ENCODE measurements at places on chromosomes 3 and 15.

GRCh38 chr3:188160751-188161150 lies 6.8 kb downstream of the LPP start:
- H3K36me3 ChIP-seq: peaks cover 7% of the 10 kb centered on the region
- peaks cover 73% of the 10 kb centered on the region for H3K4me1 ChIP-seq
- H3K27ac ChIP-seq: no peak overlapping the region
- H3K27me3 ChIP-seq: no peaks in the 10 kb centered on the region
- no peak overlapping the region for H3K4me3 ChIP-seq

DNA sequence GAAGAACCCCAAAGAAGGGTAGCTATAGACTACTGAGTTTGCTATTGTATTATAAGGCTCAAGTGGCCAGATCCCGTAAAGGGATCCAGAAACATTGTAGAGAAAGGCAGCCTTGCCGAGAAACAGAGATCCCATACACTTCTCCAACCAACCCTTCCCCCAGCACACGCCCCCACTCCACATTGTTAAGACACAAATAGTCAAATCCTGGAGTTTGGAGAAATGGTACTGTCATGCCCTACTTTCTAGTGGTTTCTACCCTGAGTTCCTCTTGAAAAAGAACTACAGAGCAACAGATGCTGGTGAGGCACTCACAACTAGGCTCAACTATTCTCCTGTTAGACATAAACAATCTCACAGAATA lies 33.2 kb downstream of the B4GALT4 start:
- H3K27ac ChIP-seq: no peak overlapping the region
- no peaks in the 10 kb centered on the region for H3K4me1 ChIP-seq
- no peaks in the 10 kb centered on the region for H3K27me3 ChIP-seq
- no peak for DNase-seq
- no peak overlapping the region for H3K4me3 ChIP-seq
- peaks cover 16% of the 10 kb centered on the region for H3K36me3 ChIP-seq

GRCh38 chr15:42611532-42611931 lies 36.1 kb downstream of the STARD9 start:
- H3K27me3 ChIP-seq: no peaks in the 10 kb centered on the region
- no peak for DNase-seq
- H3K27ac ChIP-seq: no peak overlapping the region
- H3K4me1 ChIP-seq: peaks cover 14% of the 10 kb centered on the region

DNA sequence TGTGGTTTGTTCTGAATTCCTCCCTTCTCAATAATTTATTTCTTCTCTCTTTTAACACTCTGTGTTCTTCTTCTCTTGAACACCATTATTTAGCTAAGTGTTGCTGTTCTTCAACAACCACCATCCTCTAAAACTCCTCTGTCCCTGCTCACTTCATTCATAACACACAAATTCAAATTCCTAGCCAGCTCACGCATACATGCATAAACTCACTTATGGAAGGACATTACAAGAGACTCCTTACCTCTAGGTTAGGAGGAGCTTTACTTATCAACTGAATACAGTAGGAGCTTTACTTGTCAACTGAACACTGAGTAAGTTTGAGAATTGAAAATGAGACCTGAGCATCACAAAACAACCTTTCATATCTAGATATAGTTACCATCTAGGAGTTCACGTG lies 23.6 kb downstream of the MME start:
- H3K27me3 ChIP-seq: no peaks in the 10 kb centered on the region
- no peak overlapping the region for H3K27ac ChIP-seq
- H3K36me3 ChIP-seq: peaks cover under 1% of the 10 kb centered on the region
- H3K4me3 ChIP-seq: no peak overlapping the region
- no peak for DNase-seq

- peaks cover 25% of the 10 kb centered on the region for H3K36me3 ChIP-seq
- H3K27ac ChIP-seq: no peak overlapping the region
Observed at GRCh38 chr15:82146990-82147461, 101.2 kb upstream of the MEX3B start.

DNA sequence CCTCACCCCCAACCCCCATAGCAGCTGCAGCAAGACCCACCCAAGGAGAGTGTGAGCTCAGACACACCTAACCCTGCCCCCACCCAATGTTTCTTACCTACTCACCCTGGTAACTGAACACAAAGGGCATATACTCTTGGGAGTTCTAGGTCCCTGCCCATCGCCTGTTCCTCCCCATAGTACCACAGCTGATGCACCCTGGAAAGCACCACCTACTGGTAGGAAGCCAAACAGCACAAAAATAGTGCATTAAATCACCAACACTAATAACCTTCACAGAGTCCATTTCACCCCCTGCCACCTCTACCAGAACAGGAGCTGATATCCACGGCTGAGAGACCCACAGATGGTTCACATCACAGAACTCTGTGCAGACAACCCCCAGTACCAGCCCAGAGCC lies 245.2 kb downstream of the EFHB start:
- no peak for DNase-seq
- H3K27me3 ChIP-seq: peaks cover 13% of the 10 kb centered on the region
- no peak overlapping the region for H3K27ac ChIP-seq
- H3K4me3 ChIP-seq: no peak overlapping the region
- H3K36me3 ChIP-seq: peaks cover 13% of the 10 kb centered on the region

DNA sequence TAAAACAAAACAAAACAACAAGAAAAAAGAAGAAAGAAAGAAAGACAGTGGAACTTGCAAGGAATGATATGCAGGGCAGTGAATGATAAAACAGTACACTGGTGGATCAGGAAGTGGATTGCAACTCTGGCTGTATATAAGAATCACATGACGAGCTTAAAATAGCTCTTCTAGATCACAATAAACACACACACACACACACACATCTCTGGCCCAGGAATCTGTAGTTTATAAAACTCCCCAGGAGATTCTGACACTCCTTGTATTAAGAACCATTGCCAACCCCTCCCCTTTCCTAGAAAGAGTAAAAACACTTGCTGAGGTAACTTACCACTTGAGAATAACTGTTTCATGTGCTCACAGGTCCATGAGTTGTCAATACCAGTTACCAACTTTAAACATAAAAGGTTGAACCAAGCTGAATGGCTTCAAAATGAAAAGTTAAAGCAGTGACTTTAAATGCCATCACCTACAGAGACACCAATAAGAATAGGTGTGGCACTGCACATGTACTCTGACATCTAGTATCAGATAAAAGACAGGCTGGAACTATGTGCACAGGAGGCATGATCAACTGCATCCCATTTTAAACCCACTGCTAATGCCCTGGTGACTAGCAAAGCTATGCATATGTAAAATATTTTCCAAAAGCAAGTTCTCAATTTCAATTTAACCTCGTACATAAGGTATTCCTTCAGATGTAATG lies 3.9 kb downstream of the CPOX start:
- H3K4me1 ChIP-seq: peaks cover 31% of the 10 kb centered on the region
- no peak overlapping the region for H3K4me3 ChIP-seq
- peaks cover 10% of the 10 kb centered on the region for H3K36me3 ChIP-seq
- H3K27me3 ChIP-seq: no peaks in the 10 kb centered on the region
- DNase-seq: no peak

DNA sequence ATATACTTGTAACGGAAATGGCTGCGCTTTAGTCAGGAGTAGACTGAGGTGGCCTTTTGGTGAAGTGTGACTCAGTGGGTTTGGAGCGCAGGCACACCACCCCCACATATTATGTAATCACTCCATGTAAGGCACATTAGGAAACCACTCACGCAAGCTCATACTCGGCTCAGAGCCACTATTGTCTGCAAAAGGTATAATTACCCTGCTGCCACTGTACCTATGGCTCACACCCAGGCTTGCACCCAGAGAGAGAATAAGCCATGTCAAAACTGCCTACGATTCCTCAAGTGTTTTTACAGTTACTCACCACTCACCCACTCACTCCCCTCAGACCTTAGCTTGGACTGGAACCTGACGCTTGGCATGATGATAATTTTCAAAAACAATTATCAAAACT lies 611.9 kb upstream of the CCDC54 start:
- no peak overlapping the region for H3K4me3 ChIP-seq
- no peak for DNase-seq
- H3K36me3 ChIP-seq: no peaks in the 10 kb centered on the region
- no peak overlapping the region for H3K27ac ChIP-seq
- no peaks in the 10 kb centered on the region for H3K27me3 ChIP-seq

DNA sequence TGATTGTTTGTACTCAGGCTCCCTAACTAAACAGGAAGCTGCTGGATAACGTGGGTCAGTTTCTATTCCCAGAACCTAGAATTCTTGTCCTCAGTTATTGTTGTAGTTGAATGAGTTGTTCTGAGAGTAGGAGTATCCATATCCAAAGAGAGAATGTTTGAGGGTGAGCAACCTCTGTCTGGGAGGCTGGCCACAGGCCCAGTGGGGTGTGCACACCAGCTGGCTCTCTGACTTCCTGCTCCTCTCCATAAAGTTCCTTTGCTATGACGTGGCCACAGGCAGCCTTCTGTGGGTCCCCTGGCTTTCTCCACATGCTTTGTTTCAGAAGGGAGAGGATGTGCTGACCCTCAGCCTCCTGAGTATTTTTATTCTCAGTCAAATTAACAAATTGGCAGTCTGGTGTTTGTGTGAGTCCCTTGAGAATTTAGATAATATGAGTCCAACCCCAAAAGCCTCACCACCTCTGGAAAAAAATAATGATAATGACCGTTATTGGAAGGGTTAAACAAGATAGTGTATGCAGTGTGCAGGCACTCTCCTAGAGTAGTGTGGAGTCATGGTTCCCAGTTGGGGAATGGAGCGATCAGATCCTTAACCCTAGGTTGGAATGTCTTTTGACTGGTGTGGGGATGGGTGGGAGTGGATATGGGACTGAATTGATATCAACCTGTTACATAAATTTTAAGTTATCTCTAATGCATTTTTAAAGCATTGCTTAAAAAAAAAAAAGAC lies 47.6 kb upstream of the MED12L start:
- no peaks in the 10 kb centered on the region for H3K27me3 ChIP-seq
- DNase-seq: no peak
- no peaks in the 10 kb centered on the region for H3K4me1 ChIP-seq
- no peak overlapping the region for H3K4me3 ChIP-seq

DNA sequence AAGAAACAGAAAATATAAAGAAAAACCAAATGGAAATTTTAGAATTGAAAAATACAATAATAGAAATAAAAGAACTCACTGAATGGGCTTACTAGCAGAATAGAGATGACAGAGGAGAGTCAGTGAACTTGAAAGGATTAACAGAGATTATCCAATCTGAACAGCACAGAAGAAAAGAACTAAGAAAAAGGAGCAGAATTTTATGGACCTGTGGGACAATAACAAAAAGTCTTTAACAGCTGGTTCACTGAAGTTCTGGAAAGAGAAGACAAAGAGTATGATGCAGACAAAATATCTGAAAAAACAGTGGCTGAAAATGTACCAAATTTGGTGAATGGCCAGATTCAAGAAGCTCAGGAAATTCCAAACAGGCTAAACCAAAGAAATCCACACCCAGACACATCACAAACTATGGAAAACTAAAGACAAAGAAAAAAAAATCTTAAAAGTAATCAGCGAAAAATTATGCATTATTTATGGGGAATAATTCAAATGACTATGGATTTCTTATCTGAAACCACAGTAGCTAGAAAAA lies 9.7 kb upstream of the GNB5 start:
- no peak for DNase-seq
- H3K36me3 ChIP-seq: peaks cover 4% of the 10 kb centered on the region

DNA sequence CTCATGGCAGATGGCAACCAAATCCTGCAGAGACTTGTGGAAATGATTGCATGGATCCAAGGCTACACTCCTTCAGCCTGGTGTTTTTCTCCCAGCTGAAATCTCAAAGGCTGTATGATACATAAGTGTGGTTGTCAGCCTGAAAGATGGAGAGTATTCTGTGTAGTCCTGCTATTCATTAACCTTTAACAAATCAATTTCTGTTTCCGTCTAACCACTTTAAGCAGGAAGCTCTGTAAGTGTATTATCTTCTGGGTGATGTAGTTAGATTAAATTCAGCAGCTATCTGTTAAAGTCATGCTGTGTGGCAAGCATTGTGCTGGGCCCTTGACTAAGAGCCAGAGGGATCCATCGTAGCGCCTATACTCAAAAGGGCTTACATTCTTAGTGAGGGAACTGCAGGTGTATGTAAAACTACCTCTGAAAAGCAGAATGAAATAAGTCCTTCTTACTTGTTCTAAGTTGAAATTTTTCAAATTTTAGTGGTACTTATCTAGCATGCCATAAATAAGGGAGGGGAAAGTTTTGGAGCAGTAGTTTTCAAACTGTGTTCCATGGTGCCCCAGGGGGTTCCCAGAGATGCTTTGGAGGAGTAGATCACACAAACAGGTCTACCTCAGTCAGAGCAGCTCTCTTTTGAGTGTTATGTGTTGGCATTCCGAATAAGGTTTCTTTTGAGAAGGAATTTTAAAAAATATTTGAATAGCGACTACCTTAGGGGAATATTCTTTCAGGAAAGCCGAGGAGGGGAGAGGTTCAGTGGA lies 28.9 kb downstream of the HACD3 start:
- H3K27me3 ChIP-seq: no peaks in the 10 kb centered on the region
- H3K36me3 ChIP-seq: peaks cover 50% of the 10 kb centered on the region
- no peak for DNase-seq
- no peak overlapping the region for H3K4me3 ChIP-seq
- no peak overlapping the region for H3K27ac ChIP-seq
- H3K4me1 ChIP-seq: peaks cover 9% of the 10 kb centered on the region

GRCh38 chr15:98920091-98920880 lies 87.3 kb downstream of the PGPEP1L start:
- H3K4me1 ChIP-seq: peaks cover 5% of the 10 kb centered on the region
- H3K4me3 ChIP-seq: no peak overlapping the region
- no peak overlapping the region for H3K27ac ChIP-seq
- DNase-seq: no peak
- H3K27me3 ChIP-seq: no peaks in the 10 kb centered on the region

DNA sequence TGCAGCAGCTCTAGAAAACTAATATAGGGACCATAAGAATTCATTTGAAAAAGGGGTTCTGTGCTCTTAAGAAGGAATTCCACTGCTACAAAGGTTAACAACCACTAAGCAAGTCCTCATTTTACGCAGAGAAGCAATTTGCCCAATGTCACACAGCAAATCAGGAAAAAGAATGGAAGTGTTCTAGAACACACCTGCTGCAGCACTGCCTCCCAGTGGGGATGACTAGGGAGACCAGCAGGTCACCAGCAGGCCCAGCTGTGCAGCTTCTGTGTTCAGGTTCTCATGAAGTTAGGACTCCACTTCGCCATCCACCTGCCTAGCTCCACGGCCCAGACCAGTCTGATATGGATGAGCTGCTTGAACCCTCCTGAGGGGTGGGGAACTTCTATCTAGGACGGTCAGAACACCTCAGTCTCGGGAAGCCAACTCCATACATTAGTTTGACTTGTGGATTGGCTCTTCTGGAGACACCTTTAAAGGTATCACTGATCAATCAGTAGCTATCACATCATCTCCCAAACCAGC lies 18.6 kb downstream of the POMGNT2 start:
- peaks cover 14% of the 10 kb centered on the region for H3K36me3 ChIP-seq
- no peaks in the 10 kb centered on the region for H3K27me3 ChIP-seq
- no peak for DNase-seq

DNA sequence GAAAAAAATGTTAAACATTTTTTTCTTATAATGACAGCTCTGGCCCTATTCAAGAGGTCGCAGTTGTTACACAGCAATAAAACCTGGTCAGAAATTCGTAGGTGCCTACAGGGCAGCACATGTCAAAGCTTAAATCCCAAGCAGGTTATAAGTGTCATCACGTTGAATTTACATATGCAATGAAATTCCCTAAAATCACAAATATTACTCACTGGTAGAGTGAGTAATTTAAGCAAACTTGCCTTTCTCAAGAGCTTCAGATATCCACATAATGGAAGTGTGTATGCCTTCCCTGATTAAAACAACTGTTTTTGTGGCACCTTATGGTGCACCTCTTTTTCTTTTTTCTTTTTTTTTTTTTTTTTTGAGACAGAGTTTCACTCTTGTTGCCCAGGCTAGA lies 90.7 kb upstream of the FNDC3B start:
- DNase-seq: no peak
- H3K4me3 ChIP-seq: no peak overlapping the region
- H3K36me3 ChIP-seq: no peaks in the 10 kb centered on the region
- H3K27ac ChIP-seq: no peak overlapping the region

Measured in stimulated activated naive B cell treated with anti-CD40 and anti-IgM and Interleukin-4, amounts not matched to agents 10 μg/mL and 1 μg/mL and 100 μg/mL, for 72 hours (primary cell).